A549 treated with dexamethasone at 1 μM for 4 hours (cell line): ENCODE measurements at places on chromosomes 11 and 22. TPM values are rescaled to one million over a fixed set of nuclear protein-coding genes. Genes with fewer than 3 reads are reported as not detected.

The OR4A16 gene
- not detected in 5 replicates for total RNA-seq

The RFPL2 gene
- total RNA-seq, result 0.11 to 0.24 TPM (median 0.15 TPM) in 5 replicates

The RPS3 gene
- total RNA-seq, result 3,250 to 4,590 TPM (median 3,325 TPM) in 5 replicates

The ARHGEF17 gene
- total RNA-seq, result 7.8 to 14.7 TPM (median 12.1 TPM) in 5 replicates

The CSKMT gene
- 10.5 to 13.3 TPM (median 12.2 TPM) in 5 replicates for total RNA-seq
